ENCODE measurements at places on chromosomes 6 and 20.

GRCh38 chr6:30102414-30102969 lies 10.4 kb downstream of the TRIM31 start:
- H3K4me3 ChIP-seq: peak overlapping the region; percentile 63
- no peaks in the 10 kb centered on the region for H3K36me3 ChIP-seq
- peak overlapping the region; percentile 79 for H3K27ac ChIP-seq
- no peaks in the 10 kb centered on the region for H3K27me3 ChIP-seq

- H3K4me3 ChIP-seq: no peak overlapping the region
- H3K27me3 ChIP-seq: no peaks in the 10 kb centered on the region
- H3K36me3 ChIP-seq: no peaks in the 10 kb centered on the region
- DNase-seq: no peak
- H3K4me1 ChIP-seq: no peaks in the 10 kb centered on the region
- no peak overlapping the region for H3K27ac ChIP-seq
Measured at GRCh38 chr6:137982418-137983189, 115.5 kb downstream of the TNFAIP3 start.

GRCh38 chr6:106090001-106090400 lies 3.9 kb downstream of the PRDM1 start:
- H3K27ac ChIP-seq: no peak overlapping the region
- H3K4me1 ChIP-seq: peaks cover 10% of the 10 kb centered on the region
- H3K27me3 ChIP-seq: peaks cover 6% of the 10 kb centered on the region
- H3K36me3 ChIP-seq: no peaks in the 10 kb centered on the region

DNA sequence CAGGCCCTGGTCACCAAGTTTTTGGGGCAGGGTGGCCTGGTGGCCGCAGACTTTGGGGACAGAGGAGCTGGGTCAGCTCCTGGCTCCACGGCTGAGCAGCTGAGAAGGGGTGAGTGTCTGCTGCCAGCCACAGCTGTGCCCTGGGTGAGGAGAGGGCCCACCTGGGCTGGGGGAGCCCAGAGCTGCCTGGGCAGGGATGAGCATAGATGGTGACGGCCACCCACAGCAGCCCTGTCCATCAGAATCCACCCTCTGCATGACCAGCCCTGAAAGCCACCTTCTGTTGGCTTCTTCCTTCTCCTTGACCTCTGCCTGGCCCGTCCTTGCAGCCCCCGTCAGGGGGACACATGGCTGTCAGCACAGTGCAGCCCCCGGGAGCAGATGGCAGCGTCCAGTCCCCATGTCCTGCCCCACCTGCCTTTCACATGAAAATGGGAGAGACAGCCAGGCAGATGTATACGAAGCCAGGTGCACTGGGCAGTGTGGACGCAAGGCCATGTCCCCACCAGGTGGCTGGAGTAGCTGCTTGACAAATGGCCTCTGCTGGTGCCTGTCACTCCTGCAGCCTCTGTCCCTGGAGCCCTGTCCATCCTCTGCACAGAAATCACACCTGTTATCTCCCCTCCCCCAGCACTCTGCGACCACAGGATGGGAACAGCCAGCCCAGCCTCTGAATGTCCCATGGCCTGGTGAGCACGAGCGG lies 220.8 kb downstream of the PREX1 start:
- H3K27ac ChIP-seq: no peak overlapping the region
- H3K4me3 ChIP-seq: no peak overlapping the region
- peaks cover 16% of the 10 kb centered on the region for H3K27me3 ChIP-seq
- no peak for DNase-seq
- H3K36me3 ChIP-seq: no peaks in the 10 kb centered on the region

GRCh38 chr6:10144772-10145171 lies 270.1 kb downstream of the TFAP2A start:
- no peaks in the 10 kb centered on the region for H3K27me3 ChIP-seq
- no peak overlapping the region for H3K4me3 ChIP-seq
- DNase-seq: no peak
- 0 out of 2 replicates have a peak, but pooled peaks cover 6% of the 10 kb centered on the region for H3K4me1 ChIP-seq
- H3K36me3 ChIP-seq: no peaks in the 10 kb centered on the region

- no peak for DNase-seq
- peaks cover 24% of the 10 kb centered on the region for H3K36me3 ChIP-seq
Measured at GRCh38 chr6:151375833-151376232, 15.5 kb downstream of the ZBTB2 start.

DNA sequence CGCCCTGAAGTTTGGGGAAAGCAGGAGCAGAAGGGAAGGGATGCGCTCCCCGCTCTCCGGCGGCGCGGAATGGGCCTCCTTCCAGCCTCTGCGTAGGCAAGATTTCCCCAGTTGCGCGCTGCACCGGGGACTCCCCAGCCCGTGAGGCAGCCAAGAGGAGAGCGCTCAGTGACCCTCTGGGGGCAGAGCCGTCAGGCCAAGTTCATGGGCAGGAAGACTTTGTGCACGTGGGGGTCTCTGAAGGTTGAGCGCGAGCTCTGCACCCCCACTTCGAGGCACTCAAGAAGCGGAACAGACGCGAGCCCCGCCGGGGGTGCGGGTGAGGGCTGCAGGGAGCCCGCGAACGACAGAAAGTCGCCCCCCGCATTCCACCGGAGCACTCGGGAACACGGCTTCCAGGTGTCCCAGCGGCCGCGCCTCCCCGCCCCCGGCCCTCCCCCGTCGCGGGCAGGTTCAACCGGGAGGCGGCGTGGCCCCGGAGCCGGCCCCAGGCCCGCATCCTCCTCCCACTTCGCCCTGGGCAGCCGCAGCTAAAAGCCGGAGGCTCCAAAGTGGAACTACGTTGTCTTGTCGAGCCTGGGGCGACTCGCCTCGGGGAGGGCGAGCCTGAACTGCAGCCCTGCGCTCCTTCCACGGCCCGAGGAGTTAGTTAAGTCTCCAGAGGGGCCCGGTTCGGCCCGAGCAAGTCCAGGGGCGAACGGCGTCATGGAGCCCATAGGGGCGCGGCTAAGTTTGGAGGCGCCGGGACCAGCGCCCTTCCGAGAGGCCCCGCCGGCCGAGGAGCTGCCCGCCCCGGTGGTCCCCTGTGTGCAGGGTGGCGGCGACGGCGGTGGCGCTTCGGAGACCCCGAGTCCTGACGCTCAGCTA lies at the start of gene PPP1R3G:
Gene PPP1R3G, plus strand, starts transcription at position 561 of the 867 bp plus-strand sequence. Its CDS starts 145 bp downstream, at position 706.
- H3K27ac ChIP-seq: peak within 1 kb of the TSS; percentile 81
- peaks cover 73% of the 10 kb centered on the region for H3K4me1 ChIP-seq
- DNase-seq: no peak
- H3K4me3 ChIP-seq: peak within 1 kb of the TSS; percentile 71

DNA sequence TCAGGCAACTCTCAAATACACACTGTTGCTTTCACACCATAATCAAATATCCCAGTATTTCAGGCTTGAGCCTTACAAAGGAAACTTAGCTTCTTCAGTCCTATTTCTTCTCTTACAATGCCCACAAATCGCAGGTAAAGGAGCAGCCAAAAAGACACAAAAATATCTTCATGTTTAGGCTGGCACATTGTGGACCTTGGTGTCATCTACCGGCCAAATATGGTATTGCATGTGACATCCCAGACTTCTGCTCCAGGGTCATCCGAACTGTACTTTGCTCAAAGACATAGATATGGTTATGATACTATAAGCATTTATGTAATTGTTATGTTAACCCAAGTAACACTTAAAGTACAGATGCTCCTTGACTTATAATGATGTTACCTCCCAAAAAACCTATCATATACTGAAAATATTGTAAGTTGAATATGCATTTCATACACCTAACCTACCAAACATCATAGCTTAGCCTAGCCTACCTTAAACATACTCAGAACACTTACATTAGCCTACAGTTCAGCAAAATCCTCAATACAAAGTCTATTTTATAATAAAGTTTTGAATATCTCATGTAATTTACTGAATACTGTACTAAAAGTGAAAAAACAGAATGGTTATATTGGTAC lies 4.6 kb downstream of the OR2H2 start:
- no peak overlapping the region for H3K27ac ChIP-seq
- DNase-seq: peak; percentile 40
- H3K4me3 ChIP-seq: no peak overlapping the region
- no peaks in the 10 kb centered on the region for H3K36me3 ChIP-seq

DNA sequence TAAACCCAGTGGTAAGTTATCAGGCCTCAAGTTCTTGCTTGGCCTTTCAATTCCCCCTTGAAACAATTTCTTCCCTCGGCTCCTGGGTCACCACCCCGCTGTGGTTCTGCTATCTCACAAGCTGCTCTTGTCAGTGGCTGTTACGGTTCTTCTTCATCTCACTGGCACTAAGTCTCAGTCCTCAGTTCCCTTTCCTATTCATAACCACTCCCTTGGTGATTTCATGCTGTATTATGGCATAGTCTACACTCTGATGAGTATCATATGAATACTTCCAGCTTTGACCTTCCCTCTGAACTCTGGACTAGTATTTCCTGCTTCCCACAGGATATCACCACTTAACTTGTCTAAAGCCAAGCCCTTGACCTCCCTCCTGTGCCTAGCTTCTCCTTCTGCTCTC lies 7.9 kb downstream of the TAAR1 start:
- H3K27ac ChIP-seq: no peak overlapping the region
- no peak overlapping the region for H3K4me3 ChIP-seq
- DNase-seq: no peak
- H3K4me1 ChIP-seq: no peaks in the 10 kb centered on the region
- 0 out of 3 replicates have a peak, but pooled peaks cover 4% of the 10 kb centered on the region for H3K27me3 ChIP-seq
- no peaks in the 10 kb centered on the region for H3K36me3 ChIP-seq

GRCh38 chr6:108751282-108751681 lies 96.9 kb upstream of the ARMC2 start:
- no peak for DNase-seq
- no peak overlapping the region for H3K4me3 ChIP-seq
- no peak overlapping the region for H3K27ac ChIP-seq

DNA sequence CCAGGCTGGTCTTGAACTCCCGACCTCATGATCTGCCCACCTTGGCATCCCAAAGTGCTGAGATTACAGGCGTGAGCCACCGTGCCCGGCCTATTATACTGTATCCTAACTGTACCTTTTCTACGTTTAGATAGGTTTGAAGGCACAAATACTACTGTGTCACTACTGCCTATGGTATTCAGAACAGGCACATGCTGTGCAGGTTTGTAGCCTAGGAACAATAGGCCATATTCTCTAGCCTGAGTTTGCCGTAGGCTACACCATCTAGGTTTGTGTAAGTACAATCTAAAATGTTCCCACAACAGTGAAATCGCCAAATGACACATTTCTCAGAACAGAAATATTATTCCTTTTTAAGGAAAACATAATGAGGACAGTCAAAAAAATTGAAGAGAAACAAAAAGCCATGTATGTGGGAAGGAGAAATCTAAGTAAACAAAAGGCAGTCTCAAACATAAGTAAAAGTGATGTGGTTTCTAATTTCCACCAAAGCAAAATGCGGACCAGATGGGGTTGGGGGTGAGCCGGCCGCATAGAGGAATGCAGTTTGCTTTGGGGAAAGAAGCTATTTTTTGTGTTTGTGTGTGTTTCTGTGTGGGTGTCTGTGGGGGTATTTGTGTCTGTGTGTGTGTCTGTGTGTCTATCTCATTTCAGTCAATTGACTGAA lies 192.6 kb upstream of the SALL4 start:
- peaks cover 10% of the 10 kb centered on the region for H3K4me1 ChIP-seq
- H3K27ac ChIP-seq: no peak overlapping the region
- H3K4me3 ChIP-seq: no peak overlapping the region

DNA sequence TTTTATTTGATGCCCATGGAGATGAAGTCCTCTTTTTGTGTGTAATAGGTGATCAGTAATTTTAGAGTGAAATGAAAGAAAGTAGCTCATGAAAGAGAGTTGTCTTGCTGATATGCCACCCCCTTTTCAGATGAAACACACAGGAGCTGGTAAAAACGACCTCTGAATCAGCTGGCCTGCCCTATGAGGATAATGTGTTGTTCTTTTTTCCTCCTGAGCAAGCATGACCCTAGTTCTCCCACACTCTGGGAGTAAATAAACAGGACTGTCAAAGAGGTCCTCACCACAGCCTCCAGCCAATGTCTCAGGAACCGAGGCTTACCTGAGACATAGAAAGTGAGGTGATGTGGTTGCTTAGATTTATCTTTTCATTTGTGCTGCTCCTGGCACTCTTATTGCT lies 29.5 kb downstream of the GPX5 start:
- no peak overlapping the region for H3K4me3 ChIP-seq
- no peaks in the 10 kb centered on the region for H3K27me3 ChIP-seq
- DNase-seq: no peak
- no peak overlapping the region for H3K27ac ChIP-seq
- H3K36me3 ChIP-seq: no peaks in the 10 kb centered on the region
- H3K4me1 ChIP-seq: peaks cover 39% of the 10 kb centered on the region

DNA sequence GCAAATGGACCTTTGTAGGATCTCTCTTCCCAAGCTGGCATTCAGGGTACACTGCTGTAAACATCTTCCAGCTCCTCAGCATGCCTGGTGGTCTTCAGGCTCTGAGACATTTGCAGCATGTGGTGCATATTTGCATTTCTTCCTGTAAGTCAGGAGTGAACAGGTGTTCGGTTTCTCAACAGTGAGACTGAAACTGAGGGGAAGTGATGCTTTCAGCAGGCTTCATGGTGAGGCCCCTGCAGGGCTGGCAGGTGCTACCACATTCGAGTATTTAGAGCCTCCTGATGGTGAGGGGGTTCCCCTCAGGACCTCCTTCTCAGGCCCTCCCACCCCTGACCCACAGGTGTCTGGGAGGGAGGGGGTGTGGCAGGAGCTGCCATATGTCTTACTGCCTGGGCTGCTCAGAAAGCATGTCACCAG lies 15.1 kb downstream of the MYBL2 start:
- H3K4me1 ChIP-seq: peaks cover 5% of the 10 kb centered on the region
- peaks cover 40% of the 10 kb centered on the region for H3K36me3 ChIP-seq
- H3K27ac ChIP-seq: no peak overlapping the region
- DNase-seq: no peak
- H3K27me3 ChIP-seq: no peaks in the 10 kb centered on the region
- no peak overlapping the region for H3K4me3 ChIP-seq

- no peak overlapping the region for H3K27ac ChIP-seq
- no peak for DNase-seq
- no peaks in the 10 kb centered on the region for H3K27me3 ChIP-seq
- no peak overlapping the region for H3K4me3 ChIP-seq
- no peaks in the 10 kb centered on the region for H3K36me3 ChIP-seq
Measured at GRCh38 chr6:33827546-33828451, 24.0 kb upstream of the MLN start.

DNA sequence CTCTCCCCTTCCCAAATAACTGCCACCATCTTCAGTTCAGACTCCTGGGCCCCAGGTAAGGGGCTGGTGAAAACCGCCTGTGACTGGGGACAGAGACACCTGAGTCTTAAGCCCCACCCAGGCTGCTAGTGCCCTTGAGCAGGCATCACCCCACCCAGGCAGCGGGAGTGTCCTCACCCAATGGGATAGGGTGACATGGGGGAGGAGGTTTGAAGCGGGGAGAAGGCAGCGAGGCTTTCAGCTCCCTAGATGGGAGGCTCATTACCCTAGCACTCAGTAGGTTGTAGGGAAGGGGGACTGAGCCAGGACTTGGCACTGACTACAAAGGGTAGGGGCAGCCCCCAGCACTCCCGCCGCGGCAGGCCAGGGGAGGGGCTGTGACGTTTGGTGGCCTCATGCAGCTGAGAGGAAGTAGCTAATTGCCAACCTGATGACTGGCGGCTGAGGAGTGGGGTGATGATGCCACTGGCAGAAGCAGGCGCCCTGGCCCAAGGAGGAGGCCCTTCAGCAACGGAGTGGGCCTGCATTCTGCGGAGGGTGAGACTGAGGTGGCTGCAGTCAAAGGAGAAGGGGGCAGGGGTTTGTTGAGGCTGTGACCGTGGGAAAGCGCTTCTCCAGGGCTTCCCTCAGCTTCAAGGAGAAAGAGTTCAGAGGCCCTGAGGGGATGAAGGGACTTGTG lies 126.9 kb downstream of the MRPL14 start:
- H3K4me3 ChIP-seq: no peak overlapping the region
- H3K27me3 ChIP-seq: no peaks in the 10 kb centered on the region
- peaks cover 83% of the 10 kb centered on the region for H3K4me1 ChIP-seq
- no peaks in the 10 kb centered on the region for H3K36me3 ChIP-seq

GRCh38 chr6:1689141-1689540 lies 79.4 kb downstream of the FOXC1 start:
- no peak overlapping the region for H3K4me3 ChIP-seq
- no peak overlapping the region for H3K27ac ChIP-seq
- H3K27me3 ChIP-seq: no peaks in the 10 kb centered on the region
- no peak for DNase-seq
